ENCODE measurements at places on chromosomes 4 and X.

GRCh38 chr4:138650929-138651448 is 364.6 kb upstream of the NOCT start:
- DNase-seq = no peak

GRCh38 chrX:54093159-54093558 is 48.9 kb upstream of the PHF8 start:
- no peak for DNase-seq

- no peak for DNase-seq
These were observed 12.9 kb upstream of the BMP2K start for GRCh38 chr4:78763251-78763650.

- no peak for DNase-seq
These were observed 27.0 kb upstream of the TMEM131L start for GRCh38 chr4:153438916-153439756.

DNA sequence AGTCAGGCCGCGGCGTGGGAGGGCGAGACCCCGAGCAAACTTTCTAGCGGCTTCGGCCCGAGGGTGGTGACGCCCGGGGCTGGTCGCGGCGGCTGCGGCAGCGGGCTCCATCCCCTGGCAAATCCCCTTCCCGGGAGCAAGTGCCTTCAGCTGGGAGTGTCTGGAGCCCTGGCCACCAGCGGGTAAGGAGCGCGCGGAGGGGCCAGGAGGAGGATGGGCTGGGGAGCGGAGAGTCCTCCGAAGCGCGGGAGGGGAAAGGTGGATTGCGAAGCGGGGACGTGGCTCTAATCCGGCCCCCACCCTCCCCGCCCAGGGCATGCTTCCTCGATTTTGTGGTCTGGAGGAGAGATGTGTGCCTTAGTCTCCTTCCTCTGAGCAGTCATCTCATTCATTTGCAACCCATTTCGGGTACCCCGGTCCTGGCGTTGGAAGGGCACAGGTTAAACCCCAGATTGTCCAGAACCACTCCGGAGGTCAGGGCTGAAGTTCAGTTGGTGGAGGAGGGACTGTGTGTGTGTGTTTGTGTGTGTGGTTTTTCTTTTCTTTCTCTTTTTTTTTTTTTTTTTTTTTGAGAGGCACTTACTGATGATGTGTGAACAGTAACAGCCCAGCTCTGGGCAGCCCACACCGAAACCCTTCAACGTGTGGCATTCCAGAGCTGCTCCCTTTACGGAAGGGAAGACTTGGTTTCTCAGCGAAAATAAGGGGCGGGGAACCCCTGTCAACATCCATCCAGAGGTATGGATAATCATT is 516 bp downstream of the SGMS2 start:
- DNase-seq = no peak

Data from effector memory CD4-positive, alpha-beta T cell (primary cell).